CD4-positive, alpha-beta T cell treated with Interleukin-1 beta for 1 hour (primary cell): ENCODE measurements at places on chromosomes 5 and 9.

- no peak for DNase-seq
Measured at GRCh38 chr9:114156657-114157421, 1.5 kb downstream of the COL27A1 start.

DNA sequence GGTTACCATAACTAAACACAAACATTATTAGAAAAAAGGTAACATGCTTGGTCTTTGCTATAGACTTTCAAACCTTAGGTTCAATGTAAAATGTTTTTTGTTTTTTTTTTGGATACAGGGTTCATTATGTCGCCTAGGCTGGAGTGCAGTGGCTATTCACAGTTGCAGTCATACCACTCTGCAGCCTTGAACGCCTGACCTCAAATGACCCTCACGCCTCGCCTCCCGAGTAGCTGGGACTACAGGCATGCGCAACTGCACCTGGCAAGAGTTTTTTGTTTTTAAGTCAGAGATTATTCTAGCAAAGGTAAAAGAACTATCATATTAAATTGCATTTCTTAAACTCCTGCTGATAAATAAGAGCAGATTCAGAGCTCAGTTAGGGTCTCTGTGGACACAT, 55.1 kb upstream of the NR5A1 start:
- DNase-seq: no peak

- peak; percentile 33 for DNase-seq
Measured at GRCh38 chr5:78540335-78541085, 108.1 kb downstream of the LHFPL2 start.

DNA sequence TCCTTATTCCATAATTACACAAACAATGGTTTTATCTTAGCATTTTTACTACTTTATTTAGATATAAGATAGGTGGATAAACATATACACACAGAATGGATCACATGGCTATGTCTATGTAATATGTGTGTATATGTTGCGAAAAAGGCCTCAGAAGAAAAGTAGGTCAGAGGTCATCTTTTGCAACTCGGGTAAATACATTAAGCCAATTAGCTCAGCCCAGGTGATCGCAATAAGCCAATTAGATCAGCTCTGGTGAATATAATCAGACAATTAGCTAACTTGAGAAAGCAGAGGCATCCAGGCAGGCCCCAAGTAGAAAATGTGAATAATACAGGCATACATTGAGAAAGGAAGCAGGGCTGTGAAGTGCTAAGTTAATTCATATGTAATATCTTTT, 24.3 kb downstream of the SLCO4C1 start:
- no peak for DNase-seq

- no peak for DNase-seq
Measured at GRCh38 chr5:163908253-163908652, 402.8 kb downstream of the MAT2B start.

DNA sequence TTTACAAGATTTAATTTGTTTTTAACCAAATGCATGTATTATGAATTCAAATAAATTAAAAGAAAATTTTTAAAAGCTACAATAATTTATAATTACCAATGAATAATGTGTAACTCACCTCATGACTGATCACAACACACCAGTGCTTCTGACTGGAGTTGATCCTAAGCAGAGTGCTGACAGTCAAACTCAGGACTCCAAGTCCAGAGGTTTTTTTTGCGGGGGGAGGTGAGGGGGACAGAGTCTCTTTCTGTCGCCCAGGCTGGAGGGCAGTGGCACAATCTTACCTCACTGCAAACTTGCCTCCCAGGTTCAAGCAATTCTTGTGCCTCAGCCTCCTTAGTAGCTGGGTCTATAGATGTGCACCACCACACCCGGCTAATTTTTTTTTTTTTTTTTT, 71.0 kb upstream of the MELK start:
- no peak for DNase-seq

DNA sequence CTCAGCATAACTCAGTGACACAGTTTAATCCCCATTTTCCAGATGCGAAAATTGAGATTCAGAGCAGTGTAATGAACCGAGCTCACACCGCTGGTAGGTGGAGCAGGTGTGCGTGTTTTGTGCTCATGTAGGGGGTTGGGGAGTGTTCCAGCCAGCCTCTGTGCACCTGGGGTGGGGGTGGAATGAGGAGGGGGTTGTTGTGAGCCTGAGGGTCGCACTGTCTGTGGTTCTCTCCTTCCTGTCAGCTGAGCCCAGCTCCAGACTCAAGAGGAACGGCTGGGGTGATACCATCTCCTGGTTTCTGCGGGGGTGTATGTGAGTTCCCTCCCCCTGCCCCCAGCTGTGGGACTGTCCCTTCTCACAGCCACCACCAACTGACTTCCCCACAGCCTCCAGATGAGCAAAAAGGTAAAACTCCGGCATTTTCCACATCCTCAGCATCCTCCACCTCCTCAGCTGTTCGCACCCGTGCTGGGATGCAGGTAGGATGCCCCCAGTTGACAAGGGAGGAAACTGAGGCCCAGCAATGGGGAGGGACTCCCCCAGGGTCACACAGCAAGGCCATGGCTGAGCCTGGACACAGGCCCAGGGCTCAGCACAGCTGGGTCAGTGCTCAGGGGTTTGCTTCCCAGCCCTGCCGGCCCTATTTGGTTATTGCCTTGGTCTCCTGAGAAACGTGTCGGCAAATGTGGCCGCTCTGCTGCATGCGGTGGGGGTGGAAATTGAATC, 2.1 kb downstream of the SH2D3C start:
- peak; percentile 86 for DNase-seq

DNA sequence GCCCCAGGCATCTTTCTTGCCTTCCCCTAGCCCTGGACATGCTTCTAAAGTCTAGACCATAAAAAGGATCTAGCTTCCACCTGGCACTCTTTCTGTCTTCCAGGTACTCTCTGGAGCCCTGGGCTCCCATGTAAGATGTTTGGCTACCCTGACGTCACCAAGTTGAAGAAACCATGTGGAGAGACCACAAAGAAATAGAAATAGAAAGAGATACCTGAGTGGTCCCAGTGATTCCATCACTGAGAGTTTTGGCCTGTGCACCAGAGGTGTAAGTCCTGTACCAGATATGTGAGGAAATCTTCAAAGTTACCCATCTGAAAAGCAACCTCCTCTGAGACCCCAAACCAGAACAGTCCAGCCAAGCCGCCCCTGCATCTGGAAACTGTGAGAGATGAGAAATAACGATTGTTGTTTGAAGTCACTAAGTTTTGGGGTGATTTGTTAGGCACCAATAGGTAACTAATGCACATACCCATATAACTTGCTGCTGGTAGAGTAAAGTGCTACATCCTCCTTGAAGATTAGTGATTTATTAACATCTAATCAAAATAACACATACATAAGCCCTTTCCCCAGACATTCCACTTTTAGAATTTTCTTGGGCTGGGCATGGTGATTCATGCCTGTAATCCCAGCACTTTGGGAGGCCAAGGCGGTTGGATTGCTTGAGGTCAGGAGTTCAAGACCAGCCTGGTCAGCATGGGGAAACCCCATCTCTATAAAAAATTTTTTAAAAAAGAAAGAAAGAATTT, 85.7 kb upstream of the LHFPL2 start:
- no peak for DNase-seq

- DNase-seq: no peak
Measured at GRCh38 chr9:98532147-98532546, 176.6 kb downstream of the GABBR2 start.

DNA sequence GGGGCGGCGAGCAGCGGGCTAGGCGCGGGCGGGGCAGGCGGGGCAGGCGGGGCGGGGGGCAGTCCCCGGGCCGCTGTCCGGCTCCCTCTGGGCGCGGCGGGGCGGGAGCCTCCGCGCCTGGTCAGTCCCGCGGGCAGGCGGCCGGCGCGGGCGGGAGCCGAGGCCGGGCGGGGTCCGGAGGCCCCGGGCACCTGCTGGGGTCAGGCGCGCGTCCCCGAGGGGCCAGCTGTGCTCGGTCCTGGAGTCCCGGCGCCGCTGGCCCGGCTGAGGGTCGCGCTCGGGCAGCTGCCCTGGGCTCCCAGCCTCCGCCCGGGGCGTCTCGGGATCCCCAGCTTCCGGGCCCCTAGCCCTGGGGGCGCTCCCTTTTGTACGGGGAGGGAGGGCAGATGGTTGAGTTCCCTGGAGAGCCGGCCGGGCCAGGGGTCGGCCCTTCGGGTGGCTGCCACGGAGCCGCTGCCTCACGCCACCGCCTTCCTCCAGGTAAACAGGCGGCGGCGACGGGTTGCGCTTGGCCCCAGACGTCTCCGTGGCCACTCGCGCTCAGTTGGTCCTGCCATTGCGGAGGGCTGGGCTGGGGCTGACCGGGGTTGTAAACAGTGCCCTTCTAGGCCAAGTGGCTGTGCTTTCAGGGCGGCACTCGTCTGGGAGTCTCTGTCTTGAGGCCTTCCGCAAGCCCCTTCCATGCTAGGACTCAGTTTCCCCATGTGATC, 473 bp downstream of the ZBTB34 start:
- peak; percentile 5 for DNase-seq

- DNase-seq: no peak
Measured at GRCh38 chr9:9961487-9961886, 651.3 kb downstream of the PTPRD start.
